Fibroblast of skin of scalp (primary cell): ENCODE measurements at places on chromosomes 11 and 22.

GRCh38 chr11:122746050-122746478 lies 90.5 kb downstream of the UBASH3B start:
- no peak for DNase-seq

DNA sequence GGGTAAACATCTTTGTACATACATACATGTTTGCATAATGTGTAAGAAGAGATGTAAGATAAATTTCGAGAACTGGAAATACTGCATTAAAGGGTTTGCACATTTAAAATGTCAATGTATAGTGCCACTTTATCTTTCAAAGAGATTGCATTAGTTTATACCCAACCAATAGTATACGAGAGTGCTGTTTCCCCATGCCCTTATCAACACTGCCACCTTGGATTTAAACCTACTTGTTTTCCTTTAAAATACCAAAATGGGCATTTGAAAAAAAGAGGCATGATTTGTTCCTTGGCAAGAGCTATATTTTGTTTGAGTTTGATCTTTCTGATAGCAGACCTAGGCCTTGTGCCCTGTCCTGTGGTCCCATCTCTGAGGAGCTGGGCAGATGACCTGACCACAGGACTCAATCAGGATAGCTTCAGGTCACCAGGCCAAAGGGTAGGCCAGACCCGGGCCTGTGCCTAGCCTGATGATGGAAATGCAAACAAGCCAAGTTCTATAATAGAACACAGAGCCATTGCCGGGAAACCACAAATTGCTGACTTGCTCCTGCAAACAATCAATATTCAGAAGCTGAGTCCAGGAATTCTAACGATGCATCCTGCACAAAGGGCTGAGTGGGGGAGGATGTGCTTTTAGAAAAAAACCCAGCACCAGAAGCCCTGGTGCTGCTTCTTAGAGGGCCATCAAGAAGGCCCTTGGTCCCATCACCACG lies 16.9 kb upstream of the ALG8 start:
- peak; percentile 40 for DNase-seq

DNA sequence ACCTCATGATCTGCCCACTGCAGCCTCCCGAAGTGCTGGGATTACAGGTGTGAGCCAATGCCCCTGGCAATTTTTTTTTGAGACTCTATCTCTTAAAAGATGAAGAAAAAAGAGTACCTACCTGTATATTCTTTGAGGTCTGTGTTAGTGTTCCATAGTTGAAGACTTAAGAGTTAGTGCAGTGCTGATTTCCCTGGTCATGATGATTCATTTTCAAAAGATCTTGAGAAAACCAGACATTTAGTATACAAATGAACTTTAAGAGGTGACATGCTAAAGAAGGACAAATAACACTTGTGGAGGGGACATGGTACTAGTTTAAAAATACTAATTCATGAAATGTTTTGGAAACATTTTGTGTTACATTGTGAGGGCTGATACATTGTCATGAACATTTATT lies 17.7 kb downstream of the CBL start:
- DNase-seq: no peak

DNA sequence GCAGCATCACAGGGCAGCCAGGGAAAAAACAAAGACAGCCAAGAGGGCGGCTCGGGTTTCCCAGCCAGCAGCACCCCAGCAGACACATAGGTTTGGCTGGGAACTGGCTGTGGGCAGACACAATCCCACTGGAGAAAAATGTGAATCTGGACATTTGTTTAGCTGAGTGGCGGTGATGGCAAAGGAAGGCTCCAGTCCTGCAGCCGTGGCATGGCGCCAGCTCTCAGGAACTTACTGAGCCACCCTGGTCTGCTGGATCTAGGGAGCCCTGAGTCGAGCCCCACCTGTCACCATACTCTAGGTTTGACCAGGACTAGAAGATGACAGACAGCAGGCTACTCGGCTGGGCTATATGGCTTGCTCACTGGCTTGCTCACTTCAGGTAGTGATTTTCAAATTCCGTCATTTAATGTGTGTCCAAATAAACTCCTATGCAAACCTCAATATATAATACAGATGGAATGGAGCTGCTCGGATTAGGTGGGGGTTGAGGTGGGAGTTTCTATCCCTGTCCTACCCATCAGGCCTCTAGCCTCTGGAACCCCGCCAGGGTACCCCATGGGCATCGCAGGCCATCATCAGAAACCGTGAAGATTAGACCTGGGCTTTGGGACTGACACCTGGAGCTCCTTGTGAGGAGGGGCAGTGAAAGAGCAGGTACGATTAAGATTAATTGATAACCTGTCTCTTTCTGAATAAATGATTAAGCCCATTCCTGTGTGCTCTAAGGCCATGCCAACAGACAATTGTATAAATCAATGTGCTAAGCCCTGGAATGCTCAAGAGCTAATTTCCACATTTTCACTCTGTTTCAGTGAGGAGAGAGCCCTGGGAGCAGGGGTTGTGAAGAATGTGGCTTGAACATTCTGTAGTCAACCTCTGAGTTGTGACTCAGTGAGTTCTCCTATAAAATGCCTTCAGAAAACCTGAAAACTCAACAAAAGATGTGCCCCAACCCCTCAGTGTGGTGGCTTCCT lies 42.5 kb downstream of the GALNT18 start:
- no peak for DNase-seq

GRCh38 chr11:132980670-132981069 lies 551.6 kb downstream of the OPCML start:
- no peak for DNase-seq

DNA sequence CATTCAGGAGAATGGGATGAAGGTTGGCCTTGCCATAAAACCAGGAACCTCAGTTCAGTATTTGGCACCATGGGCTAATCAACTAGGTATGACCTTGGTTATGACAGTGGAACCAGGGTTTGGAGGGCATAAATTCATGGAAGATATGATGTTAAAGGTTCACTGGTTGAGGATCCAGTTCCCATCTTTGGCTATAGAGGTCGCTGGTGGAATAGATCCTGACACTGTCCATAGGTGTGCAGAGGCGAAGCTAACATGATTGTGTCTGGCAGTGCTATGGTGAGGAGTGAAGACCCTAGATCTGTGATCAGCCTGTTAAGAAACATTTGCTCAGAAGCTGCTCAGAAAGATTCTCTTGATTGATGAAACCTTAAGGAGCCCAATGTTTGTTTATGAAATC lies 5.7 kb downstream of the NF2 start:
- no peak for DNase-seq

DNA sequence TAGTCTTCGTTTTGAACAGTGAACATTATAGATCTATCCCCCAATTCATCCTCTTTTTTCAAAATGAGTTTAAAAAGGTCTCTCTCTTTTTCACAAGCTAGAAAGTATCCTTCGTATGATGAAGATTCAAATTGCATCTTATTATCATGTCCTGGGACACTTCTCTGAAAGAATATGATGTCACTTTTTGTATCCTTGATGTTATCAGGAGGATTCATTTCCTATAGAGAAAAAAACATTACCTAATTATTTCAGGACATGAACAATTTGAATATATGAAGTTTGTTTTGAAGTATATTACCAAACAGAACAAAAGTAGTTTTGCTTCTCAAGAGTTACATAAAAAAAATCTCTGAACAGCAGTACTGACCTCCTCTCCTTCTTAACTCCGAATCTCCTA lies 20.3 kb downstream of the IL18 start:
- no peak for DNase-seq

- DNase-seq: no peak
Measured at GRCh38 chr11:121394785-121395184, 57.3 kb upstream of the SORL1 start.

DNA sequence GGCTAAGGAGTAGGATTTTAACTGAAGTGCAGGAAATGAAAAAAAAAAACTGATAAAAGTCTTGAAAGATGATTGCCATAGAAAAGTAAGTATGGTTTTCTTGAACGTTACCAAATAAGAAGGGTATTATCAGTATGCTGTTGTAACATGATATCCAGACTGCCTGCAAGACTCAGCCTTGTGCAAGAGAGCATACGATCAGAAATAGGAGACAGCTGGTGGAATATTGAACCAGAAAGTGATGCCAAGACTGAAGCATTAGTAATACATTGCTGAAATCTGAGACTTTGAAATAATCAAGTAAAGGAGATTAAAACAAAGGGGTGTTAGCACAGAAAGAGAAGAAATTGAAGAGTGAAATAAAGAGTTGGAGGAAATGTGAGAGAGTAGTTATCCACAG lies 452.7 kb upstream of the CNTN5 start:
- no peak for DNase-seq

DNA sequence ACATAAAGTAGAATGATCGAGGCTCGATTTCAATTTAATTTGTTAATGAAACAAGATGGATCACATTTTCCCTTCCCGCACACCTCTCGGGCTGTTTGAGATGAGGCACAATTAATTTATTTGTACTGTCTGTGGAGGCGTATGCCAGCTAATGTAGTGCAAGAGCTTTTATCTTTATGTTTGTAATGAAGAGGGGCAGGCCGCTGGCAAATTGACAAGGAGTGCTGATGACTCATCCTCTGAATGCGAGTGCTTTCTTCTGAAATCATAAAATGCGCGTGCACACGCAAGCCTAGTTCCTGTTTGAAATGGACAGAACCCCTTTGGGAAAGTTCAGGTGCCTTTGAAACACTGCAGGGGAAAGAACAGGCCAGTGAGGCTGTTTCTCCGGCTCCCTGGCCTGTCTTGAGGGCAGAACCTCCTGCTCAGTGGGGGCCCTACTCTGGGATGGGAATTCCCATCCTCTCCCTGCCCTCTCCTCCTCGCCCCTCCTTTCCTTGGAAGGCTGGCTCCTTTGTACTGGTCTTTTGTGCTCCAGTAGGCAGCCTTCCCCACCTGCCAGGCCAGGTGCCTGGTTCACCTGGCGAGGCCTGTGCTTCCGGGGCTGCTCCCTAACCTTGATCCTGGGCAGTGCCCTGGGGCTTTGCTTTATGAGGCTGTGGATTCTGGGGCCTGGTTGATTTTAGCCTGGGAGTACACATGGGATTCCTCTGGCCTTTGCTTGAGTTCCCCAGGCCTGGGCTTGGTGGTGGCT lies 50.3 kb downstream of the TEAD1 start:
- DNase-seq: peak; percentile 80

DNA sequence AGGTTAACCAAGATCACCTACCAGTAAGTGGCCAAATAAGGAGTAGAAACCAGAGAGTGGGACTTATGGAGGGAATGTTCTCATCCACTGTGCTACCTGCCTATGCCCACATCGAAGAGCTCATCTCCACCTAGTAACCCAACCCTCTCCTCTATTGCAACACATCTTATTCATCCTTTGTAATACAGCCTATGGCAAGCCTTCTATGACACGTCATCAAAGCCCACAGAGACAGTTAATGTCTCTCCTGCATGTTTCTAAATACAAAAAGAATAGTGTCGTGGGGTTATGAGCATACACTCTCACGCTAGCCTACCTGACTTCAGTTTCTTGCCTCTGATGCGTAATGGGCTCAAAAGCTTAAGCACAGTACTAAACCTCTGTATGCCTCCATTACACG lies 1158.1 kb upstream of the TENM4 start:
- no peak for DNase-seq

DNA sequence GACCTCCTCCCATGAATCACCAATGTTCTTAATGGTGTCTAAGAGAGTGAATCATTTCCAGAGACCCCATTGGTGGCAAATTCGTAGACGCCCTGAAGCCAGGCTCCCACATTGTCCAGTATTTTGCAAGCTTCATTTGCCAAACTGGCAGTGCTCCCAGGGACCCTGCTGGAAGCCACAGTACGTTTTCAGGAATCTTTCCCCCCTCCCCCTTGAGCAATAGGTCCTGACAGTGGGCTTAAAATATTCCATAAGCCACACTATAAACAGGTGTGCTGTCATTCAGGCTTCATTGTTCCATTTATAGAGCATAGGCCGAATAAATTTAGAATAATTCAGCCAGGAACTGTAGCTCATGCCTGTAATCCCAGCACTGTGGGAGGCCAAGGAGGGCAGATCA lies 125.3 kb downstream of the MORC2 start:
- DNase-seq: no peak

DNA sequence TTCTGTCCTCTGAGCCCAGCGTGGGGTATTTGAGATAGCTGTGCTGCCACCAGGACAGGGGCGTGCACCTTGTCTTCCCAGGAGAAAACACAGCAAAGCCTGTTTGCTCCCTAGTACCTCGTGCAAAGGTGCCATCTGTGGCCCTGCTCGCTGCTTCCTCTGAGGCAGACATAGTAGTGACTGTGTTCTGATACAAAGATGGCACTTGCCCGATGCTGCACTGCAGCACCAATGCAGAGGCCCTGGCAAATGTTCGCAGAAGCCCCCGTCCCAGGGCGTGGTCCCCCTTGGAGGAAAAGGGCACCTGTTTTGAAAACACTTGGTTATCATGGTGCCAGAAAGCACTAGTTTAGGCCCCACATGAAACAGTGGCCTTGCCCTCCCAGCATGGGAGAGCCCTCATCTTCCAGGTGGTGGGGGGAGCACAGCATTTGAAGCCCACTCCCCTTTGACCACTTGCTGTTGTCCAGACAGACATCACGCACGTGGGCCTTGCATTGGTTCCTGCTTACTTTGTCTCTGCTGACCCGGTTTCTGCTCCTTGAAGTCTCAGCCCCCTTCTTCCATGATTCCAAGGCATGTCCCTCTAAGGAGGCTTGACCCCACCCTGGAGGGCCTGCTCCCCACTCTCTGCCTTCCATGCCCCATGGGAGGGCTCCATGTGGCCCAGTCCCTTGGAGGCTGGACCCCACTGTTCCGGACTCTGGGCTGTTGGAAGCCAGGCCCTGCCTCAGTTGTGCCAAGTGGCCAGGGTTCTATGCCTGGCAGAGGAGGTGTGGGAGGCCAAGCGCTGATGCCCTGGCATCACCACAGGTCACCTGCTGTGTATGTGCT lies 109.4 kb downstream of the KCNQ1OT1 start:
- DNase-seq: no peak

DNA sequence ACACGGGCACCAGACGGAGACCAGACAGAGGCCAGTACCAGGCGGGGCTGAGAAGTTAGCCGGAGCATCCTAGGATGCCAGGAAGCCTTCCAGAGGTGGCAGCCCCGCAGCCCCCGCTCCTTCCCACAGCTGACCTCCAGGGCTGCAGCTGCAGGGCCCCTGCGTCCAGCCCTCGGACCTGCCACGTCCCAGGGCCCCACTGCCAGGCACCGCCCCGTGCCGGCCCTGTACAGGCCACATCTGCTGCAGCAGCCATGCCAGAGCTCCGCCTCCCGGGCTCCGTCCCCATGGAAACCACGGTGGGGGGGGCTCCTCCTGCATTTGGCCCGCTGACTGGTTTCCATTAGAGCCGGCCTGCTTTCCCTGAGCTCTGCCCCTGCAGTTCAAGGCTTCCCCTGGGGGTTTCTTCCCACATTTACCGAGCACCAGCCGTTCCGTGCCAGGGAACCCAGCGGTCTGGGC lies 62.5 kb upstream of the PPARA start:
- DNase-seq: peak; percentile 92

GRCh38 chr11:1807264-1807995 lies 27.4 kb upstream of the SYT8 start:
- DNase-seq: no peak

- DNase-seq: no peak
Measured at GRCh38 chr11:17154409-17155159, 53.2 kb downstream of the PIK3C2A start.
